ENCODE measurements at places on chromosomes 2 and 18.

- no peak for DNase-seq
These were observed 1224.8 kb upstream of the ZEB2 start for GRCh38 chr2:145744541-145745386.

DNA sequence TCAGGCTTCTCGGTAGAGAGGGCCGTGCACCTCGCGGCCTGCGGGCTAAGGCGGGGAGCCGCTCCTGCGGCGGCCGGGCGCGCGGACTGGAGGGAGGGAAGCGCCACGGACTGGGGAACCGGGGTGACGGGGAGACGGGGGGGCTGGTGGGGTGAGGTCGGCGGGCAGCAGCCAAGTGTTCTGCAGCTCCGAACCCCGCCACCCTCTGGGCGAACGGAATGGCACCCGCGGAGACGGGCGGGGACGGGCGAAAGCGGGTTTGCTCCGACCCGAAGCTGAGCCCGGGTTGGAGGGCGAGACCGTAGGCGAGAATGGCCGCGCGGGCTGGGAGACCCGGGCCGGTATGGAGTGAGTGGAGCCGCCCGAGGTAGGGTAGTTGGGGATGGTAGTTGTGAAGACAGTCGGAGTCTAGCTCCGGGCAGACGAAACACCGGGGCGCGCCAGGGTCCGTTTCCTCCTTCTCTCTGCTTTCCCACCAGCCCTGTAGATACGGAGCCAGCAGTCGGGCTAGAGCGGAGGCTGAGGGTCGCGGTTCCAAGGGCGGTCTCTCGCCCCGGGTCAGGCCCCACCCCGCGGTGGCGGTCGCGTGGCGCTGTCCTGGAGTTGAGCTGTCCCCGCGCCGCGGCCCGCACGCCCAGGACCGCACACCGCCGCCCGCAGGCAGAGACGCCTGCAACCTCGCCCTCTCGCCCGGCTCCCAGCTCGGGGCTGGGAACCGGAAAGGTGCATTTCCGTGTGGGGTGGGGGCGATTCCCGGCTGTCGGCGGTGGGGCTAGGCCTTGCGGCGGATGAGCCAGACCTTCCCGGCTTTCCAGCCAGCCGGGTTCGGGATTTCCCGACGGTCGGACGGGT, 160.3 kb upstream of the SIX2 start:
- DNase-seq: no peak

- no peak for DNase-seq
These were observed 59.3 kb downstream of the ADNP2 start for GRCh38 chr18:80168346-80168745.

DNA sequence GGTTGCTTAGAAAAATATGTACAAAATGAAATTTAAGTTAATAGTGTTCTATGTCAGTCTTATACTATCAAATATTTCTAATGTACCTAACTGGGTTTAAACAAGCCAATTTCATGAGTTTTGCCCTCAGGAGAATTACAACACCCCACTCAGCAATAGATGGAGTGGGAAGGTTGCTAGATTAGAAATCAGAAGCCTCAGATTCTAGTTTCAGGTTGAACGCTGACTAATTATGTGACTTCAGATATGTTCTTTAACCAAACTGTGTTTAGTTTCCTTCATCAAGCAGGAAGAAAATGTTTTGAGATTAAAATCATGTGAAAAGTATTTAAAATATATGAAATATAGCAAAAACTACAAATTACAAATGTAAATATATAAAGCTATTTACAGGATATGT, 133.8 kb upstream of the KCNH7 start:
- no peak for DNase-seq

GRCh38 chr2:232878855-232879617, 9.0 kb downstream of the SNORC start:
- no peak for DNase-seq

GRCh38 chr2:108428286-108429009, 20.6 kb upstream of the GCC2 start:
- no peak for DNase-seq

DNA sequence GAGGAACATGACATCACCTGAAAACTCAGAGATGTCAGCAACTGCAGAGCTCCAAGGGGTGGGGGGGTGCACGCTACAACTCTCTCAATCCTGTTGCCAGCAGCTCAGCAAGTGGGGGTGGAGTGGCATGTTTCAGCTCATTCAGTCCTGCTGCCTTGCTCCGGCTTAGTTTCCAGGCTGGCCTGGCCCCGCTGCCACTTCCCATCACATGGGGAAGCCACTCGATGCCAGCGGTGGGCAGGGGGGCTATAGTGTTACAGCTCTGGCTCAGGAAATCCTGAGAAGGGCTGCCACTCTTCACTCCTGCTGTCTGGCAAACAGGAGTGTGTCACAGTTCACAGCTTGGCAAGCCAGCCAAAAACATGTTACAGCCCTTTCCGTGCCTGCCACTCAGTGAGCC, 356.5 kb upstream of the GULP1 start:
- DNase-seq: no peak

DNA sequence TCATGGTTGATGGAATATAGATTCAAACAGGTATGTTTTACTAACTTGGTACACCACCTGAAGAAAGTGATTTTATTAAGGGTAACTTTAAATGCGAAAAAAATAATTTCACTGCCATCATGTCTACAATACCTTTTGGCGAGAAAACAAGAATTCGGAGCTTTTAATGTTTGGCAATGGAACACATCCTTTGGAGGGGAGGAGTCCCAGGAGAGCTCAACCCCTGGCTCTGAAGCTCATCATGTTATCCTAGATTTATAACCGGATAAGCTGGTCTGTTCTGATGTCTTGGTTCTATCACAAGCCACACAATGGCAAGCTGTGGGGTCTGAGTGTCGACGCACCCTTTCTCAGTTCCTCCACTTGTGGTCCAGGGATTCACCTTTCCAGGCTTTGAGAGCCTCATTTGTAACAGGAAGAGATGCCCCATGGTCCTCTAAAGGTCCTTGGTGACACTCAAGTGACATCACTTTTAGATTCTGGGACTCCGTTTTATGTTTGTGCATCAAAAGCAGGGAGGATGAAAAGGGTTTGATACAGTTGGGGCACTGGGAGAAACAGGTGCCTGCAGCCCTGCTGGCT, 172.7 kb downstream of the BCL2 start:
- DNase-seq: no peak

DNA sequence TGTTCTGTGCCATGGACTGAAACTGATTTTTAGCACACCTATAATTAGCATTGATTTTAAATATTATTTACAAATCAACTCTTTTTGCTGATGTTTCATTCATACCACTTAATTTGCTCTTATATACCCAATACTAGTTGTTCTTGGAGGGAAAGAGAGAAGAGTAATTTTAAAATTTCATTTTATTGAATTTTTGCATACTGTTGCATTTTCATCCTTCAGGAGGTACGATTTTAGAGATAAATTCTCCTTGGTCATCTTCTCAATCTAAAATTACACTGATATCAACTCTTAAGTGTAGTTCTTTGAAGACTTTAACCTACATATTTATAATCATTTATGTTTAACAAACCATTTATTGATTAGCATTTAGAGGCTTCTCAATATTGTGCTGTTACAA, 71.0 kb downstream of the SLC4A10 start:
- no peak for DNase-seq

GRCh38 chr2:55047677-55048299, 2.5 kb downstream of the RTN4 start:
- DNase-seq: no peak

DNA sequence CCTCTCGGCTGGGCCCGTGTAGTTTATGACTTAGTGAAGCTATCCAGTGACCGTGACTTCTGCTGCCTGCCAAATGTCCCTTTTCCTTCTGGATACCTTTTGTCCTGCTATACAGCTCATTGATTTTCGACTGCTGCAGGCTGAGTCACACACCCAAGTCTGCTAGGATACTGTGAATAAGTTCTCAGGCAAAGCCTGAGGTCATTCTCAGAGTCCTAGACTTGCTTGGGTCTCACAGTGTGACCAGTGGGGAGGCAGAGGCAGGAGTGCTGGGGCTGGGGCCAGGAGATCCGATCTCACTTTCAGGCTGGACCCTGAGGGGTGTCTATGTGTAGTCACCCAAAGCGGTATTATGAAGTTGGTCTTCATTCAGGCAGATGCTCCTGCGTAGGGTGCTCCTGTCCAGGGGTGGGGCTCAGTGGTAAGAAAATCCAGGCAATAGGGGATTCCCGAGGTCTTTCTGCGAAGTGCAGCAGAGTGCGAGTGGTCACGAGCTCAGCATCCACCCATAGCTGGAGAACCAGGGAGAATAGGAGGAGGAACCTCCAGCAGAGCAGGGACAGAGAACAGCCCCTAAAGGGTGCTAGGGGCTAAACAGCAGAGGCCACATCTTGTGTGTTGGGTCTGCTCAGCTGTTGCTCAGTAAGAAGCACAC, 268.6 kb upstream of the NCKAP5 start:
- DNase-seq: no peak

GRCh38 chr18:36194600-36195315, 7.5 kb downstream of the MOCOS start:
- no peak for DNase-seq

DNA sequence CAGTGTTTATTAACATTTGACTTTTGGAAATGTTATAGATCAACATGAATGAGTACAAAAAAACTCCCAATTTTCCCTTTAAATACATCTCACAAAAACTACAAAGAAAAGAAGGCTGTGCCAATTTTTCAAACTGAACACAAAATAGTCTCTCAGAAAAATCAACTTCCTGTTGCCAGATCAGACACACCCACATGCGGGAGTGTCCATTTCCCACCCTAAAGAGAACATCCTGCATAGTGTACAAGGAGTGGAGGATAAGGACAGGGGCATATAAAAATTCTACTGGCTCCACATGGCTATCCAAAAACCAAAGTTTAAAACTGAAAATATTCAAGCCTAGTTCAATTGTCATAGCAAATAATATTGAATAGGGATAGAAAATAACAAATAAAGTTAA, 165.3 kb downstream of the ATAD2B start:
- DNase-seq: no peak

GRCh38 chr2:127545796-127546195, 10.3 kb downstream of the MYO7B start:
- DNase-seq: no peak

Data from effector CD4-positive, alpha-beta T cell (primary cell).